ENCODE measurements at places on chromosomes 7 and 10.
A peak's percentile ranks its signal among the peaks of the same experiment; 100 is the strongest.

DNA sequence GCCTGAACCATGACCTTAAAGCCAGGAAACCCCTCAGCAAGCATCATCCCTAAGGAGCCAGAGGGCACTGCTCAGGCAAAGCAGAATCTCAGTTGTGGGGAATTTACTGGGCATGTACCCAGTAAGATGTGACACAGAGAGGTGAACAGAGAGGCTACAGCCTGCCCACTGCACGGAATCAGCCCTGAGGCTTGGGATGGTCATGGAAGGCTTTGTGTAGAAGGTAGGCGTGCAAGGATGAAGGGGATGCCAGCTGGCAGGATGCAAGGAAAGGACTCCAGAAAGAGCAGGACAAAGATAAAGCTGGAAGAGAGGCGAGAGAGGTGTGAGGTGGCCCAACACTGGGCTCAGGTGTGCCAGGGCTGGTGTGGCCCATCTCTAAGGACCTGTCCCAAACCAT, 2.4 kb upstream of the AIFM2 start:
- DNase-seq: no peak

GRCh38 chr7:50832744-50833143, 50.0 kb upstream of the GRB10 start:
- no peak for DNase-seq

DNA sequence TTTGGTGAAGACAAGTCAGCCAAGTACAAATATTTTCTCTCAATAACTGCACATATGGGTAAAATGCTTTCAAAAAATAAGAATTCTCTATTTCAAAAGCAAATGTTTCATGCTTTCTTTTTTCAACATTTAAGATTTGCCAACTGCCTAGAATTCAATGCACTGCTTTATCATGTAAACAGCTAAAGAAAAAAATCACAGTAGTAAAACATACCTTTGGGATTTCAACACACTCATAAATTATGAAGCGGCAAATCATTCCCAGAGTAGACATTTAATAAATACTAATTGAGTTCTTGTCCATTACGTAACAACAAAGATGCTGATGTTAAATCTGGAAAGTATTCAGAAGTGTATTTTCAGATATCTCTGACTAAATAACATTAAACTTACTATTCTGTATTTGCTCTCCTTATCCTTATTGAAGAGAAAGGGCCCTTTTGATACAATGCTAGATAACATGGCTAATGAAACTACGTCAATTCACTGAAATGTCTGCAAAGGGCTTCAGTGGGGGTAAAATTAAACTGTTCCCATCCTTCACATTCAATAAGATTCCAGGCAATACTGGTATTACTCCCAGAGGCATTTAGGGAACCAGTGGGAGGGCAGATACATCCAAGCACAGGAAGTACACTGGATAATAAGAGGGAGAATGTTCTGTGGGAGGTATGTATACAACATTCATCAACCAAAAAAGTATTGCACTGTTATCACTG, 13.9 kb downstream of the NAPEPLD start:
- DNase-seq: no peak

- no peak for DNase-seq
Observed at GRCh38 chr10:83538047-83538446, 601.3 kb upstream of the GHITM start.

DNA sequence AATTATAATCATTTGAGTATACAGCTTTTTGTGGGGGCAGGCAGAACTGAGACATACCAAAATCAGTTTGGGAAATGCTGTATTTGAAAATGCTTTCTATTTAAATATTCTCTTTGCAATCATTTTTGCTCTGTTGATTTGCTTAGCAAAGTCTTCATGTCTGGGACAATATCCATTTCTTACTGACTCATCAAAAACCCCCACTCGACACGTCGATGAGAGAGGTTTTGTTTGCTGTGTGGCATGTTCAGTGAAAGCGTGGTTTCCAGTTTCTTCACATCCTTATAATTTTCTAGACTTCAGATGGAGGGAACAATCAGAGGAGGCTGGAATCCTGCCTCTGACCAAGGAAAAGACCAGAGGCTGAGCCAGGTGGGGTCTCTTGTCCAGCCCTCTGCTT, 28.9 kb downstream of the HTRA1 start:
- DNase-seq: no peak

- no peak for DNase-seq
Observed at GRCh38 chr7:54978364-54979116, 40.3 kb upstream of the EGFR start.

DNA sequence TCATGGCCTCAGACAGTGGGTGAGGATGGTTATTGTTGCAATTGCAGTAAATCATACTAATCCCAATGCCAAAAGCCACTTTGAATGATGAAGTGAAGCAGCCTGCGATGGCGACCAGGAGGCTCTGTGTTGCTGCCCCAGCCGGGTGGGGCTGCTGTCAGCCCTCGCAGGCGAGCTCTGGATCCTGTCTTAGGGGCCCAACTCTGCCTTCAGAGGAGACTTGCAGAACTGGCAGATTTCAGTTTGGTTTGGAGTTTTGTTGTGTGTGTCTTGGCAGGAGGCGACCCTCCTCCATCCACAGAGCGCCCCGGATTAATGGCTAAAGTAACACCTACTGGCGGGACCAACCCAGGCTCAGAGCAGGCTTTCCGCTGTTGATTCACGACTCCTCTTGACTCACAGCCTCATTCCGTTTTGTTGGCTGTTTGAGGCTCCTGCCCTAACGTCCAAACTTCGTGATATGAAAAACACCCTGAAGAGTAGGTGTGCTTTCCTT, 67.9 kb upstream of the BMPER start:
- DNase-seq: no peak

GRCh38 chr10:125021686-125022344, 79.9 kb downstream of the ZRANB1 start:
- no peak for DNase-seq

DNA sequence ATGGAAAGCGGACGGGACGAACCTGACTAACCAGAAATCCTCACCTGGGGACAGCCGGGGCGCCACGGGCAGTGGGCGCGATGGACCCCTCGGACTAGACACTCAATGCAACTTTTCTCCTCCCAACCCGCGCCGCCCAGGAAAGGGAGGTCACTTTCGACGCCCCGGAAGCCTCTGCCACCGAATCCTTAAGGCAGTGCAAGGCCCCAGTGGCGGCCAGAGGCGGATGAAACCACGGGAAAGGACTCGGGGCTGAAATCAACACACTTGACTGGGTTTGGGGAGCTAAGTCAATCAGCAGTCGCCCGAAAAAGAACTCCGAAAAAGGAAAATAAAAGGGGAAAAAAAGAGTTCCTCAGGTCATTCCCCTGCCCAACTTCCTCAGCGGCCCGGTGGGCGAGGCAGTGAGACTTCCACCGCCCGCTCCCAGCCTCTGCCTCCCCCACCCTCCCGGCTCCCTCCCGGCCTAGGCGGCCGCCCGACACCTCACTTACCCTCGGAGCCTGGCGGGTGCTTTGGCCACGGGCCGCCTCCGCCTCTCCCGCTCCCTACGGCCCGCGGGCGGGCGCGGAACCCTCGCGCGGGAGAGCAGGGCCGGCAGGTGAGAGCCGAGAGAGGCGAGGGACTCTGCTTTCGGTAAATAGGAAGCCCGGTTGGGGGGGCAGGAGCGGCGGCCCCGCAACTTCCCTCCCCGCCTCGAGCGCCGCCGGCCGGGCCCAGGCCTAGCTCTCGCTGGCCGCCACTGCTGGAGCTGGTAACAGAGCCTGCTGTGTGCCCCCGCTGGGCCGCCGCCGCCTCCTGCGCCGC, 518 bp downstream of the WAPL start:
- peak; percentile 72 for DNase-seq

DNA sequence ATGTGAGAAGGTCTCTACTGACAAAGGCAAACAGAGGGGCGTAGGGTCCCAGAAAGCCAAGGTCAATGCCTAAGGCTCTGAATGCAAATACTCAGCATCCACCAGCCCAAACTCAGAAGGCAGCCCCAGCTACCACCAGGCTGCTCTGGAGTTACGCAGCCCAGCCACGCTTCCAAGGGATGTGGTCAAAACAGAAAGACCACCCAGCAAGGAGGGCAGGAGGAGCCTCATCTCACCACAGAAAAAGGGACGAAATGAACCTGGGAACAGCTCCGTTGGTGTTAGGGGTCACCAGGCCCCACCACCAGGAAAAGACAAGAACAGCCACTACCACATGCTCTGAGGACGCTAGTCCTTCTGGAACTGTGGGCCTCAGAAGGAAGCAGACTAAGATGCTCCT, 65.1 kb downstream of the CTBP2 start:
- DNase-seq: no peak

- no peak for DNase-seq
Observed at GRCh38 chr7:29372351-29373090, 177.9 kb downstream of the CHN2 start.

DNA sequence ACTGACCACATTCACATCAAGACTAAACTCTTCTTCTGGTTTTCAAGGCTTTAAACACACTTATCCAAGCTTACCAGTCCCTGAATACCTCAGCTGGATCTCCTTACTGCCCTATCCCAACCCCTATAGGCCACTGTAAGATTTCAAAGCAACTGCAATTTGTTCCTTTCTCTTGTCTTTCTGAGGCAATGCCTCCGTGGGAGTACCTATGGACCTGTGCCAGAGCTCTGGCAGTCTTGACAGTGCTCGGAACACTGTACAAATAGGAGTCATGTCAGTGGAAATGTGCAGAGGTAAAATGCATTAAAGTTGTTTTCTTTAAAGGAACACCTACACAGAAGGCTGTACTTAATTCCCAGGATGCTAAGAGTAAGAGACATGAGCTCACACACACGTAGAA, 124.7 kb downstream of the CNOT4 start:
- no peak for DNase-seq

DNA sequence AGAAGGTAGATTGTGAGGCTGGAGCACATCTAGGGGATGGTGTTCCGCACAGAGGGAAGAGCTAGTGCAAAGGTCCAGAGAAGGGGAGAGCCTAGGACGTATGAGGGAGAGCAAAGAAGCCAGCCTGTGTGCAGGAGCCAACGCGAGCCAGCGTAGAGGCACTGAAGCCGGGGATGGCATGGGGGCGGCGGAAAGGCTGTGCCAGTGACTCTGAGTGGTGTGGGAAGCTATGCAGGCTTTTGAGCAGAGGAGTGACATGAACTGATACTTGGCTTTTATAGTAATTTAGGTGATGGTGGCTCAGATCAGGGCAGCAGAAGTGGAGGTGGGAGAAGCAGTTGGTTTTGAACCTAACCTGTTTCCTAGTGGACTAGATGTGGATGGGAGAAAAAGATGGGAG, 65.8 kb downstream of the ATXN7L1 start:
- no peak for DNase-seq
